ENCODE measurements at places on chromosomes 16 and 17.
A peak's percentile ranks its signal among the peaks of the same experiment; 100 is the strongest.

DNA sequence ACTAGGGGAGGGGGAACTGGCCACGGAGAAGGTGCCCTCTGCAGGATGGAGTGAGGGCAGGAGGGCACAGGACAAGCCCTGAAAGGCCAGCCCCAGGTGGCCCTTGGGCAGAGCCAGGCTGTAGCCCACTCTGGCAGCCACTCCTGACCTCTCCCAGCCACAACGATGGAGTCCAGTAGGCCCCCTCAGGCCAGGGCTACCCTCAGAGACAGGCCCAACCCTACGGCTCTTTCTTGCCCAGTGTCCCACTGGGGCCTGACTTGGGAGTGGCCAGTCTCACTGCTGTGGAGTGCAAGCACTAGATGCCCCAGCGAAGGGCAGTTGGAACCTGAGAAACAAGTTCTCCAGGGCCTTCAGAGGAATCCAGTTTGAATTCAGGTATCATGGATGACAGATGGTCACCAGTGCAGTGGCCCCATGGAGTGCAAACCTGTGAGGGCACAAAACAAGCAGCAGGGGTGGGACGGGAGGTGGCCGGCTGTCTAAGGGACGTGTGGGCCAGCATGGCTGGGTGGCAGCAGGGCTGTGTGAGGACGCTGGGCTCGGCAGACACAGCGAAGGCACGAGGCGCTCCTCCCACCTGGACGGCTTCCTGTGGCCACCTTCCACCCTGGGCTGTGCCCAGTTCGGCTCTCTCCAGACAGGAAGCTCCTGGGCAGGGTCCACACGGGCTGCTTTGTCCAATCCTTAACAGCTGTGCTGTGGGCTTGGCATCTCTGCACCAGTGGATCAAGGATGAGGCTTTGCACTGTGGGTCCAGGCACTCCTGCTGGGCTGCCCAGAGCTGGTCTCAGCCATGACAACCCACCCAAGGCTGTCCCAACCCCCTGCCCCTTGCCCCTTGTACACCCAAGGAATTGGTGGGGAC is 72.1 kb downstream of the AMFR start:
- no peak for DNase-seq

- DNase-seq = no peak
Observed at GRCh38 chr17:49509588-49509917, 14.5 kb downstream of the NGFR start.

DNA sequence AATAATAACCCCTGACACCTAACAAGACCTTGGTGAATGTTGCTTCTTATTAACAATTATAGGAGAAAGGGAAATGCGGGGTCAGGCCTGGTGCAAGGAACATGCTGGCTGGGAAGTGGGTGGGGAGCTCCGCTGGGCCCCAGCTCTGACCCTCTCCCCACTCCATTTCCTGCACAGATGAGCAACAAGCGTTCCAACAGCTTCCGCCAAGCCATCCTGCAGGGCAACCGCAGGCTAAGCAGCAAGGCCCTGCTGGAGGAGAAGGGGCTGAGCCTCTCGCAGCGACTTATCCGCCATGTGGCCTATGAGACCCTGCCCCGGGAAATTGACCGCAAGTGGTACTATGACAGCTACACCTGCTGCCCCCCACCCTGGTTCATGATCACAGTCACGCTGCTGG is 23.0 kb downstream of the RHBDL3 start:
- no peak for DNase-seq

- peak; percentile 96 for DNase-seq
Observed at GRCh38 chr16:27326738-27327585, 13.2 kb downstream of the IL4R start.

- no peak for DNase-seq
Observed at GRCh38 chr17:19996502-19996901, 12.7 kb upstream of the SPECC1 start.

All from iPS DF 19.7 (cell line).